ENCODE measurements at places on chromosomes 5 and 9. TPM values are rescaled to one million over a fixed set of nuclear protein-coding genes. Genes with fewer than 3 reads are reported as not detected.

The ARAP3 gene
- 13.9 TPM for total RNA-seq

- DNase-seq, result no peak
Observed at GRCh38 chr5:68953875-68954617, 139.8 kb upstream of the SLC30A5 start.

- no peak for DNase-seq
Observed at GRCh38 chr9:134299068-134299467, 27.2 kb upstream of the RXRA start.

- DNase-seq, result no peak
Observed at GRCh38 chr5:115640274-115640673, 14.4 kb upstream of the TMED7 start.

The FAM200C gene
- total RNA-seq, result 0.33 TPM

The RASEF gene
- total RNA-seq, result not detected

The TTLL11 gene
- total RNA-seq, result 4.6 TPM

The SLC34A3 gene
- total RNA-seq, result not detected

GRCh38 chr5:18281947-18282581, 647.8 kb downstream of the TAF11L14 start:
- no peak for DNase-seq

The OR1L8 gene
- total RNA-seq, result not detected

All from natural killer cell (primary cell).